ENCODE measurements at places on chromosomes 7 and 10.

- no peak for DNase-seq
Measured at GRCh38 chr7:67554986-67555385, 558.4 kb downstream of the TYW1 start.

DNA sequence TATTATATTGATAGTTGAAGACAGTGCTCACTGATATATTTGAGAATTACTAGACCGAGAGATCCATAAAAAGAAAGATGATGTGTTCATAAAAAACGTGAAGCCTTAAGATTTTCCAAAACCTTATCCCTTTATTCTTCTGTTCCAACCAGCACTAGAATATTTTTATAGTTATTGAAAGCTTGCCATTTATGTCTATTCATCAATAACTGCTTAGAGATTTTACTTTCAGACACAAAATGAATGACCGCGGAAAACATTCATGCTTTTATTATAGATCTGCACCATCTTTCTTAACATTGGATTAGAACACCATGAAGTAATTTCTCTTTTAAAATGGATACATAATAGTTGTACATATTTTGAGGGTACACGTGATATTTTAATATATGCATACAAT lies 77.6 kb downstream of the FBXL13 start:
- DNase-seq = no peak

DNA sequence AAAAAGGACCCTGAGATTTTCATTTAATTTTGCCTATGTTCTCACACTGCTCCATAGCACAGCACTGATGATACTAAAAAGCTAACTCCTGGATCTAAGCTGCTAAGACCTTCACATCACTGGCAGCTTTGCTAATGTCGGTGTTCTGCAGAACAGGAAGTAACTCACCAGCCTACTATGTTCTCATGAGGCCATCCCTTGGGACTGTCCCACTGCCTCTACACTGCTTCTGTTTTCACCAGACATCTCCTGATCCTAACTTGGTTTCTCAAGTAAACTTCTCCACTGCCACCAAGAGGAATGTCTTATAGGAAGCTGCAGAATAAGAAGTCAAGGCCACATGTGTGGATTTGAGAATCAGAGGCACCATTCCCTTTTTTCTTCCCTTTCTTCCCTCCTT lies 15.1 kb downstream of the HTR7 start:
- no peak for DNase-seq

- peak; percentile 92 for DNase-seq
Measured at GRCh38 chr10:72340510-72341261, 14.0 kb downstream of the DNAJB12 start.

GRCh38 chr7:34242391-34242790 lies 337.1 kb downstream of the BMPER start:
- DNase-seq = no peak

DNA sequence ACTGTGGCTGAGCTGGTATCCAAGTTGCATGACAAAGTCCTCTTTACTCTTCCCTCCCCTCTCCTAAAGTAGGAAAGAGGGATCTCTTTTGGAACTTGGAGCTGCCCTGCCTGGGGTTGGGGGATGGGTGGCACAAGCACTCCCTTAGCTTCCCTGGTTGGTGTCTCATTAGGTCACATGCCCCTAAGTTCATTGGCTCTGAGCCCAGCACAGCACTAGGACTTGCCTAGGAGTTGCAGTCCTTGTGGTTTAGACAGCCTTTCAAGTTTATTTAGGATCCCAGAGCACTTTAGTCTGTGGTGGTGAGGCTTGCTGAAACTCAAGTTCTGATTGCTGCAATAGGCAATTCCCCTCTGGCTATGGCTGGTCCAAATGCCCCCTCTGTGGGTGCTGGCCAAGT lies 281.4 kb downstream of the NXPH1 start:
- no peak for DNase-seq

GRCh38 chr10:124742413-124743190 lies 1.6 kb downstream of the FAM53B start:
- DNase-seq = peak; percentile 73

DNA sequence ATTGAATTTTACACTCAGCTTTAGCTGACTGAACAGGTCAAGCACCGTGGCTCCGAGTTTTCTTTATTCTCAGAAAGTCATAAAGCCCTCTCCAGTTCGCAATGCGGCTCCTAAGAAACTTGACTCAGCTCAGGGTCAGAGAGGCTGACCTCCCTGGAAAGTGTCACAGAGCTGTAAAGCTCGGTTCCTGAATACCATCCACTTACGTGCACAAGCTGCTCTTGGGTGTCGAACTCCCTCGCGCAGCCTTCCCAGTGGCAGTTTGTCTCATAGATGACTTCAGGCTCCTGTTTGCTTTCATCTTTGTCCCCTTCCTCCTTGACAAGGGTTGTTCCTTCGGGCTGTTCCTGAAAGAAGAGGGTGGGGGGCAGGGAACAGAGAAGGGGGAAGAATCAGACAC lies 213.7 kb downstream of the GLI3 start:
- no peak for DNase-seq

- no peak for DNase-seq
Measured at GRCh38 chr7:50315739-50316671, 11.5 kb downstream of the IKZF1 start.

DNA sequence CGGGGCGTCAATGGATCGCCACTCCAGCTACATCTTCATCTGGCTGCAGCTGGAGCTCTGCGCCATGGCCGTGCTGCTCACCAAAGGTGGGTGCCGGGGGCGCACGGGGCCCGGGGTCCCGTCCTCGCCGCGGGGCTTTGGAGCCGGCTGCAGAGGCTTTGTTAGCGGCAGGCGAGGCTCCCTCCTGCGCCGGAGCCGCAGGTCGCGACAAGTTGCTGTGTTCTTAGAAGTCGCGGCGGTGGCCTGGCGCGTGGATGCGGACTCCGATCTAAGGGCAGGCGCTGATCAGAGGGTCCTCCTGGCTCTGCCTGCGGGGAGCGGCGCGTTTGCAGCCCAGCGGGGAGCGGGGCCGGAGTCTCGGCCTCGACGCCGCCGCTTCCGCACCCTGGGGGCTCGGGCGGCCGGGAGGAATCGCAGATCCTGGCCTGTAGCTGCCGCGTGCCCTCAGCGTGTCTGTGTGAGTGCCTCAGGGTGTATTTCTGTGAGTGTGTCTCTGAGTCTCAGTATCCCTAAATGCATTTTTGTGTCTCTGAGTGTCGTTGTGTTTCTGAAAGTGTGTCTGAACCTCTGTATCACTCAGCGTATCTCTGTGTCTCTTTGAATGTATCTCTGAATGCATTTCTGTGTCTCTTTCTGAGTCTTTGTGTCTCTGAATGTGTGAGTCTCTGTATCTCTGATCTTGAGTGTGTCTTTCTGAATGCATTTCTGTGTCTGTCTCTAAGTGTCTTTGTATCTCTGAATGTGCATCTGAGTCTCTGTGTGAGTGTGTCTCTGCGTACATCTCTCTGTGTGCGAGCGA lies 766 bp downstream of the BAMBI start:
- DNase-seq = peak; percentile 78

GRCh38 chr10:75957314-75958120 lies 526.1 kb downstream of the LRMDA start:
- no peak for DNase-seq

- DNase-seq = no peak
Measured at GRCh38 chr7:128701062-128701785, 29.1 kb downstream of the GARIN1A start.

DNA sequence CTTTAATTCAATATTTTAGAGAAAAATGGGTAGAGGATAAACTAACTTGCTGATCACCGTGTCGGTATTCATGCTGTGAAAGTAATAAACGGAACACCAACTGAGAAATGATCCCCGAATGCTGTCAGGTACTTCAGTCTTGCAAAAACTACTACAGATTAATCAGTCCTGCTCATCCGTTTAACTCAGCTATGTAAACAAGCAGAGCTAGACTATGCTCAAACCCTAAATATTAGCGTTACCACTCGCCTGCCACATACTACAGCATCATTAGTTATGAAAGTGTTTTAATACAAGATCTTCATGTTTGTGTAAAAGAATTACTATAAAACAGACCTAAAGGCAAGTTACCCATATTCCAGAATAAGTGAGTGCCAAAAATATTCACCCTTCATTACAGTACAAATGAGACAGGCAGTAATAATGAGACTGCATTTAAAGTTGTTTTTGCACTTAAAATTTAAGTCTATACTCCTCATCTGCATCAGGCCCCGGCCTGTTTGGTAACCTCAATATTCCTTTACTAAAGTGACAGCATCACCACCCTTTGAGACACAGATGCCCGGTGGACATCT lies 952 bp downstream of the DNMBP start:
- no peak for DNase-seq

- DNase-seq = no peak
Measured at GRCh38 chr10:101330231-101330630, 23.7 kb upstream of the BTRC start.

- DNase-seq = no peak
Measured at GRCh38 chr10:91111060-91111459, 109.4 kb upstream of the PCGF5 start.

GRCh38 chr10:60466267-60467201 lies 76.9 kb upstream of the ANK3 start:
- DNase-seq = no peak

DNA sequence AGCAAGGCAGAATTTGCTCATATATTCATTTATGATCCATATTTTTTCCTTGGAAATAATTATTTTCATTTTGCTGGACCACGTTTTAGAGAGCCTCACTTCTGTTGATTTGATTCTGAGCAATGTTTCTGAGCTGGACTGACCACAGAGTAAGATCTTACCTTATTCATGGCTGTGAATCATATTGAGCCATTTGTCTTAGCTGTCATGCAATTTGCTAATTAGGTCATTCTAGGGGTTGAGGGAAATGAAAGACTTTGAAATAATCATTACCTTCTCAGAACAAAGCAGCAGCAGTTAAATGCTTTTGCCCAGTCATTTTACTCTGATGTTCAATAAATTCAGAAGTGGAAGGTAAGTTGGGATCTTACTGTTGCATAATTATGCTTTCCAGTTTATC lies 251.4 kb downstream of the SDK1 start:
- no peak for DNase-seq

Data from Right ventricle myocardium inferior (tissue), 1 donor.